Stimulated activated CD8-positive, alpha-beta memory T cell treated with anti-CD3 and anti-CD28 coated beads, Interleukin-15, amount 100 ng/mL, for 4 hours (primary cell): ENCODE measurements at places on chromosomes 16 and 17.
A peak's percentile ranks its signal among the peaks of the same experiment; 100 is the strongest.

GRCh38 chr17:66192378-66192687, 400 bp upstream of the CEP112 start:
- DNase-seq: no peak

DNA sequence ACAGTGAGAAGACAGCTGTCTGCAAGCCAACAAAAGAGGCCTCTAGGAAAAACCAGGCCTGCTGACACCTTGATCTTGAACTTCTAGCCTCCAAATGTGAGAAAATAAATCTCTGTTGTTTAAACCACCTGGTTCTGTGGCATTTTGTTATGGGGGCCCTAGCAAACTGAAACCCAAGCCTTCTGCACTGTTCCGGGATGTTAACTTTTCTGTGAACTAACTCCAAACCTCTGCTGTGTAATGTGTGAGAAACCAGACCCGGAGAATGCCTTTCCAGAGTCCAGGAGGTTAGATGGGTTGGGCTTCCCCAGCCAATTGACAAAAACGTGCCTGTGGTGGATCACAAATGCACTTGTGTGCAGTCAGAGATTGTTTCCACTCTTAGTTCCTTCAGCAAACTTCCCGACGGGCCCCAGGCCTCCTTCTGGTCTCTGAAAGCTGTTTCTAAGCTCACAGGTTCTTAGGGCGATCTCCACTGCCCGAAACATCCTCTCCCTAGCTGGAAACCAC, 13.6 kb upstream of the GGA2 start:
- DNase-seq: no peak

DNA sequence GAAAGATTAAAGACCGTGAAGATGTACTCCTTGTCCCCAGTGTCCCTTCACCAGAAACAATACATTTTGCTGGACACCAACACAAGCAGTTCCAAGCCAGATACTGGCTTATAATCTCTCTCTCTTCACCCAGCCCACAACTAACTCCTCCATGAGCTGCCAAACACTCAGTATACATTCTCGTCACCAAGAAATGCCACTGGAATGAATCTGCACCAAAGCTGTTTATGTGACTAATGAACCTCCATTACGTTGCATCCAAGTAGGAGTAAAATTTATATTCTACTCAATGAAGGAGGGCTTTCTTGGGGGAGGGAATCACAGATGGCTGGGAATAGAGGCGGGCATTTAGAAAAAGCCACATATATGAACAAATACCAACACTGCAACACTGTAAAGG, 20.9 kb upstream of the SOX9 start:
- DNase-seq: no peak

GRCh38 chr16:11306381-11306780, 25.3 kb upstream of the PRM1 start:
- no peak for DNase-seq

GRCh38 chr17:30091771-30092170, 24.8 kb upstream of the NSRP1 start:
- no peak for DNase-seq

GRCh38 chr17:40617678-40618240, 29.9 kb downstream of the SMARCE1 start:
- no peak for DNase-seq

GRCh38 chr17:59688008-59688407, 19.2 kb downstream of the PTRH2 start:
- no peak for DNase-seq

GRCh38 chr17:47404875-47405274, 81.1 kb downstream of the EFCAB13 start:
- DNase-seq: no peak

DNA sequence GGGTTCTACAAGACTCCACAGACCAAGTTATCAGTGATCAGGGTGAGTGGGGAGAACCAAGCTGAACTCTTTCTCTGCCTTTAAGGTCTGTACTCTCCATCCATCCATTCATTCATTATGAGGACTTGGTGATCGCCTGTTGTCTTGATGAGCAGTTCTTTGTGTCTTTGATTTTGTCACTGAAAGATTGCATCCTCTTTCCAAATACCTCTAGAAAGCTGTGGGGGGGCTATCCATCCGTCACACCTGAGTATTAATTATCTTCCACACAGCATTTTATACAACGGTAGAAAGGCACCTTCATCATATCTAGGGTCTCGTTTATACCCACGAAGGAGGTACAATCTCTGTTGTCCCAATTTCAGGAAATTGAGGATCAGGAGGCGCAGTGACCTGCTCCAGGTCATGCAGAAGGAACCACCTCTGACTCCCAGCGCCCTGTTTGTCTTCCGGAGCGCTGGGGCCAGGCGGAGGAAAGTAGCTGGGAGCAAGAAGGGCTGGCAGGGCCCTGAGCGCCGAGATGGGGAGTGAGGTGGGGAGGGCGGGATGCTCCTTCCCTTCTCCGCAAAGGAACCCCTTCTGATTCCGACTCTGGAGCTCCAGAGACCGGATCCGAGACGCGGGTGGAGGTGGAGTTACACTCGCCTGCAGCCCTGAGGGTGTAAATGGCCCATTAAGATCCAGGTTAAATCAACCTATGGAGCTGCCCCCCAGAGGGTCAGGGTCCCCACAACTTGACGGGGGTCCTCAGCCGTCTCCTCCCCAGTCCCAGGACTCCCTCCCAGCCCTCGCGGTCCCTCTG, 605 bp upstream of the ABAT start:
- no peak for DNase-seq

GRCh38 chr17:71115669-71115972, 946.3 kb downstream of the KCNJ2 start:
- no peak for DNase-seq

DNA sequence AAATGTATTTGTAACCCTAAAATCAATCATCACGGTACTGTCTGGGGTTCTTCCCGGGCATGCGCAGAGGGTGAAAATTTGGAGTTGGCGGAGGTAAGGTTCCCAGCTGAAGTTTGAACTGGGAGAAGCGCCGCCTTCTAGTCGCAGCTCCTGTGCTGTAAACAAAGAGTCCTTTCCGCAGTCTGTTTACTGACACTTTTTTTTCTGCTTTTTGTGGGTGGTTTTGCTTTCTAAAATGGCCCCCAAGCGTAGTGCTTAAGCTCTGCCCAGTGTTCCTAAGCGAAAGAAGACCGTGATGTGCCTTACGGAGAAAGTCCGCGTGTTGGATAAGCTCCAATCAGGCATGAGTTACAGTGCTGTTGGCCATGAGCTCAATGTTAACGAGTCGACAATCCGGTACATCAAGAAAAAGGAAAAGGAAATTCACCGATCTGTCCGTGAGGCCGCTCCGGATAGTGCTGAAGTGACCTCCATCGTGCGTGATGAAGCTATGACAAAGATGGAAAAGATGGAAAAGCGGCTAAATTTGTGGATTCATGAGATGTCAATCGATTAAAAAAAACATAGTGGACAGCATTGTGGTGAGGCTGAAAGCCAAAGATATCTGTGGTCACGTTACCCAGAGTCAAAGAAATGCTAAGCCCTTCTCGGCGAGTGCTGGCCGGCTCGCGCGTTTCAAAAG, 570 bp upstream of the CFDP1 start:
- DNase-seq: no peak

DNA sequence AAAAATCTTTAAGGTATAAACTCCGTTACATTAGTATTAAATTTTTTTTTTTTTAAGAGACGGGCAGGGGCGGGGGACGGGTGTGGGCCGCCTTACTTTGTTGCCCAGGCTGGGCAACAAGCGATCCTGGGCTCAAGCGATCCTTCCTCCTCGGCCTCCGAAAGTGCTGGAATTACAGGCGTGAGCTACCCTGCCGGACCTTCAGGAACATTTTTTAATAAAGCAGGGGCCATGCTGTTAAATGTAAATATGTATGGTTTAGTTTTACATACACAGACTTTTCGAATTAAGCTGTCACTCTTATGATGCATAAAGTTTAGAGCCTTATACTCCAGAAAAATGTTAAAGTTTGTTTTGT, 2.4 kb downstream of the PPM1D start:
- DNase-seq: no peak

GRCh38 chr16:2713523-2713922, 6.5 kb downstream of the PRSS27 start:
- no peak for DNase-seq

GRCh38 chr17:78588258-78589030, 11.2 kb upstream of the DNAH17 start:
- no peak for DNase-seq

DNA sequence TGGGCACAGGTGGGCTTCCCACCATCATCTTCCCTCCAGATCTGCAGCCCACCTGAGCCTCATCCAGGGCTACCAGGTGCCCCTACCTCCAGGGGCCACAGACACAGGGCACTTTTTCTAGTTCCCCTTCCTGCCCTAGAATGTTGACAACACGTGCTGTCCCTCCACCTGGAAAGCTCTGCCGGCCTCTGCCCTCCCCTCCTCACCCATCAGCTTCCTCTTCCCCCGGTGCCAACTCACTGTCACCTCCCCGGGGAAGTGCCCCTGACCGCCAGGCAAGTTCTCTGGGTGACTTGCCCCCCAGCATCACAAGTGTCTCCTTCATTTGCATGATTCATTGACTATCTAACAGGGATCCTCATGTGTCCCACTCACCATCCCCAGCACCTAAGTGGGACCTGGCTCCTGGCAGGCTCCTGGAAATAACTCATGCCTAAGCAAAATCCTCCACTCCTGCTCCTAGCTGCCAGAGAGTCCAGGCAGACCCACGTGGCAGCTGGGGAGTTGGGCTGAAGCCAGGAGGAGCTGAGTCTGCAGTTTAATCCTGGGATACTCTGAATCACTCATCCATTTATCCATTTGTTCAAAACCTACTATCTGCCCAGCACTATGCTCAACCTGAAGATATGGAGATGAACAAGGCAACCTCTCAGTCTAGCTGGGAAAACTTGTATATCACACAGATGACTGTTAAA, 304.4 kb downstream of the FOXL1 start:
- DNase-seq: no peak

GRCh38 chr17:30389756-30390300, 11.1 kb downstream of the CPD start:
- DNase-seq: no peak

DNA sequence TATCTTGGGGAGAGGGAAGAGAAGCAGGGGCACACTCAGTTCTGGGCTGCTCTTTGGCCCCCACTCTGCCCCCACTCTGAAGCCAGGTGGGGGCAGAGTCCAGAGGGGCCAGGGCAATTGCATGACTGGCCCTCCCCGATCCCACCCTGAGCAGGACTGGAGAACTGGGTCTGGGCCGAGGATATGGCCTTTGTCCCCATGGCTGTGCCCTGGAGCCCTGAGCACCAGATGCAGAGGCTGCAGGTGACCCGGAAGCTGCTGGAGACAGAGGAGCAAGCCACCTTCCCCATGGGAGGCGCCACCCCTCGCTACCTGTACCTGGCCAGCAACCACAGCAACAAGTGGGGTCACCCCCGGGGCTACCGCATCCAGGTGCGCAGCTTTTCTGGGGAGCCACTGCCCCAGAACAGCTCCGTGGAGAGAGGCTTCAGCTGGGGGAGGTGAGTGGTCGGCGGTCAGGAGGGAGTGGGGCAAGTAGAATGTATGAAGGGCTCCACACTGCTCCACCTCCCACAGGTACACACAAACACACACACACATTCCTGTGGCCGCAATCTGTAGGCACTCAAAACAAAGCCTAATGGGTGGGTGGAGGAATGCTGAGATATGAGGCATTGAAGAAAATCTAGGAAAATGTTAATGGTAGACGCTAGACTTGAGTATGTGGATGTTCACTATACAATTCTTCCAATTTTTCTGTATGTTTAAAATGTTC, 21.4 kb downstream of the AOC3 start:
- DNase-seq: no peak

GRCh38 chr16:81460075-81460474, 15.5 kb downstream of the CMIP start:
- DNase-seq: no peak

GRCh38 chr17:82553210-82553930, 33.8 kb downstream of the FOXK2 start:
- no peak for DNase-seq

- DNase-seq: no peak
Measured at GRCh38 chr17:2624292-2624731, 30.9 kb downstream of the PAFAH1B1 start.

GRCh38 chr16:11748404-11749254, 6.0 kb upstream of the TXNDC11 start:
- DNase-seq: no peak

DNA sequence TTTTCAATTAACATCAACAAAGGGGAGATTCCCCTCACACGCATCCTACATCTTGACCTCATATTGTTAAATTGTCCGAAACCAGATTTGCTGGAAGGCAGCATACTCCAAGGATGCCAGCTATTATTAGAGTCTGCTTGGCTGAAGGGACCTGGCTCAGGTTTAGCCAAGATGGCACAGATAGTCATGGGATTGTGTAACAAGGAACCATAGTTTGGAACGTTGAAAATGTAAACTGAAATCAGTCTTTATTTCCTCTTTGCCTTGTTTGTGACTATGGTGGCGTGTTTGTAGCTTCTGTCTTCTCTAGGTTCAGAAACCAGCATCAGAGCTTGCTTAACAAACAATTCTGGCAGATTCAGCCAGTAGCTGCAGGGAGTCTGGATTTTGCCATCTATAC, 5.9 kb downstream of the ARSG start:
- DNase-seq: no peak

DNA sequence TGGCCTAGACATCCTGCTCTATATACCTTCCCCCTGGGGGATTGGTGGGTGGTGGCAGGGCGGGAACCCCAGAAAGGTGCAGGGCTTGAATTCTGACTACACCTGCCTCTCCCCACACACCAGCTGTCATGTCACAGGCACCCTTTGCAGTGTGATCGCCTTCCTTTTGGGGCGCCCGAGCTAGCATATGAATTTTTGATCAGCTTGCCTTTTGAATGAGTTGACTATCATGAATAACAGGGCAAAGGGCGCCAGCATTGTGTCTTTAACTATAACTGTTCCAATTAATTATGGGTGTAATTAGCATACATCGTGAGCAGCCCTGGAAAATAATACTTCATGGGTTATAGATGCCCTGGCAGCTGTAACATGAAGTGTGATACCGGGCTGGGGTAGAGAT, 72.7 kb downstream of the CYLD start:
- no peak for DNase-seq

DNA sequence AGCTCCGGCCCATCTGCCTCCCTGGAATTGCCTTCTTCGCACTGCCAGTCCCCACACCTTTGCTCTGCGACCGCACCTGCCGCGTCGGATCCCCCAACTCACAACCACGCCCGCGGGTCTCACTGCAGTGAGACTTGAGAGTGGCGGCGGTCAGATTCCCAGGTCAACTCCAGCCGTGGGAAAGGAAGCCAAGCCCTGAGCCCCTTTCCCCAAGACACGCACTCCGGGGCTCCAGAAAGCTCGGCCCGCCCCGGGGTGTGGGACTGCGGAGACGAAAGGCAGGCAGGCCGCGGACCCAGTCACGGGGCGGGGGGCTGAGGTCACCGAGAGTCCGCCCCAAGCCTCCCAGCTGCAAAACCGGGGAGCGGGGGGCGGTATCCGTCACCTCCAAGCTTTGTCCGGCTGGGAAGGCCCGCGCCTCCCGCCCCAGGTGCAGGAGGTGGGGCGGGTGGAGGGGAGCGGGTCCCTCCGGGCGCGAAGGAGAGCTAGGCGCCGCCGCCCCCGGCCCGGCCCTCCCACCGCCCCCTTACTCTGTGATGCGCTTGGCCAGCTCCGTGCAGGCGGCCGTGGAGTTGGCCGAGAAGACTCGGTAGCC, 615 bp downstream of the PRPSAP1 start:
- no peak for DNase-seq

GRCh38 chr16:57503366-57503765, 17.1 kb upstream of the DOK4 start:
- no peak for DNase-seq

GRCh38 chr17:73387746-73388577, 76.2 kb upstream of the CDC42EP4 start:
- DNase-seq: no peak

GRCh38 chr16:4116325-4117249, at the start of gene ADCY9:
Gene ADCY9, minus strand, starts transcription at chr16:4116442. Its CDS starts 1,000 bp downstream, at chr16:4115442.
- DNase-seq: peak; percentile 54
